ENCODE measurements at places on chromosomes 6 and 20. TPM values are rescaled to one million over a fixed set of nuclear protein-coding genes. Genes with fewer than 3 reads are reported as not detected.

Gene OLIG3
- 0.26 TPM for total RNA-seq

Gene HIVEP1
- 33.5 TPM for total RNA-seq

Gene TP53TG5
- total RNA-seq = not detected

Gene NNAT
- 0.33 TPM for total RNA-seq

Gene TMEM74B
- 0.18 TPM for total RNA-seq

Gene MICB
- total RNA-seq = 21.9 TPM

Gene RTF2
- total RNA-seq = 85.1 TPM

Gene TSPO2
- total RNA-seq = not detected

Gene PRKN
- total RNA-seq = 0.55 TPM

Gene LCA5
- total RNA-seq = 0.16 TPM

Gene MTG2
- 45.9 TPM for total RNA-seq

Gene DDX43
- 0.98 TPM for total RNA-seq

Gene SLC35F1
- total RNA-seq = not detected

Gene ADGRF5
- total RNA-seq = not detected

Gene GRM4
- not detected for total RNA-seq

Gene PDE10A
- total RNA-seq = not detected

Gene TNFAIP3
- 267 TPM for total RNA-seq

Gene EYA2
- total RNA-seq = not detected

Gene MRAP2
- total RNA-seq = not detected

All from CD8-positive, alpha-beta memory T cell (primary cell).